Left ventricle myocardium superior (tissue), 1 donor: ENCODE measurements at places on chromosomes 16 and 17. TPM values are rescaled to one million over a fixed set of nuclear protein-coding genes. Genes with fewer than 3 reads are reported as not detected.

DNA sequence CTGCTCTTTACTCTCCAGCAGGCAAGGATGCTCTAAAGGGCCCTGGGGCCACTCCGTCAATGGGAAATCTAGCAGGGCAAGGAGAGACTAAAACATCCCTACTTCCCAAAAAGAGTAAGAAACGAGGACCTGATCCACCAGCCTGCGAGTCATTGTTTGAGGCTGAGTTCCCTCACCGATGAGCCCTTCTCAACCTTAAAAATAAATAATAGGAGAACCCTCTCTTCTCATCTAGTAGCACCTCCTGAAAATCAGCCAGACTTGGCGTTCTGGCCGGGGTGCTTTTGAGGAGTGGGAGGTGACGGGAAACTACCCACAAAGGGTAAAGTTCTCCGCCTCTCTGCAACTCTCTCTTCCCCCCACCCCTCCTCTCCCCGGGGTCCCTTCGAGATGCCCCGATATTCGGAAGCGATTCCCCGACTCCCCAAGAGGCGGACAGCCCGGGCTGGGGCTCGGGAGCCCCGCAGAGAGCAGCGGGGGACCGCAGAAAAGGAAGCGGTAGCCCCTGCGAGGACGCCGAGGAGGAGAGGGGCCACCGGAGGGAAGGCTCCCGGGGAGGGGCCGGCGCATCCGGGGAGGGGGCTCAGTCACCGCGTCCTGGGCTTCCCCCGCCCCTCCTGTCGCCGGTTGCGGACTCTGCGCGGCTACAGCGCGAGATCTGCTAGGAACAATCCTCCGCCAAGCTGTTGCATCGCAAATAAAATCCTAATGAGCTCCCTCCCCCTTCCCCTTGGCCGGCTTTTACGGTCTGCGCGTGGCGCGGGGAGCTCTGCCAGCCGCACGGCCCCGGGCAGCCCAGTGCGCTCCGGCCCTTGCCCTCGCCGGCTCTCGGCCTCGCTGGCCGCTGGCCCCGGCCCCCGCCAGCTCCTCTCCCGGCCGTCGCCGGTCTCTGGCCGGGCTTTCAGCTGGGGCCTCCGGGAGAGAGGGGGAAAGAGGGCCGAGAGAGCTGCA is 1.3 kb downstream of the HOXB9 start:
- no peak for DNase-seq

DNA sequence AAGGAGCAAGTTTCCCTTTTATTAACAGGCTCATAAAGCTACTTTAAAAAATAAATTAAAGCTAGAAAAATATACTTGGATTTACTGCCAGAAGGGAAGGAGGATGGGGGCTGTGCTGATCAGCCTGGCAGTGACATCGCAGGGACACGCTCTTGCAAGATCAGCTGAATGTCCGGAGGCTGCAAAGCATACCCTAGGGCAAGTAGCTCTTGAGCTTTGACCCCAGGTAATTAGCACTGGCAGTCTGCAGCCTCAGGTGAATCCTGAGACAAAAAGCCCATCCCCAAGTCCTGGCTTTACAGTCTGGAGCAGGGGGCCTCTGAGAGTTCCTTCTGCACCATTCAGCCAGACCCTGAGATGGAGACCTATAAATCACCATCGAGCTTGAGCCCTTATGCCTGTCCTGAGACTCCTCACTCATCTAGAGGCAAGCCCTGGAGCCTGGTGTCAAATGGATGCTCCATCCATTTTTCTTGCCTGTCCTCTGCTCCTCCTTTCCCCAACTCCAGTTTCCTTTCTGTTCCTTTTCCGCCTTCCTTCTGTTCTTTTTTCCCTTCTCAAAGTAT is 131.7 kb downstream of the TMEM114 start:
- no peak for DNase-seq

DNA sequence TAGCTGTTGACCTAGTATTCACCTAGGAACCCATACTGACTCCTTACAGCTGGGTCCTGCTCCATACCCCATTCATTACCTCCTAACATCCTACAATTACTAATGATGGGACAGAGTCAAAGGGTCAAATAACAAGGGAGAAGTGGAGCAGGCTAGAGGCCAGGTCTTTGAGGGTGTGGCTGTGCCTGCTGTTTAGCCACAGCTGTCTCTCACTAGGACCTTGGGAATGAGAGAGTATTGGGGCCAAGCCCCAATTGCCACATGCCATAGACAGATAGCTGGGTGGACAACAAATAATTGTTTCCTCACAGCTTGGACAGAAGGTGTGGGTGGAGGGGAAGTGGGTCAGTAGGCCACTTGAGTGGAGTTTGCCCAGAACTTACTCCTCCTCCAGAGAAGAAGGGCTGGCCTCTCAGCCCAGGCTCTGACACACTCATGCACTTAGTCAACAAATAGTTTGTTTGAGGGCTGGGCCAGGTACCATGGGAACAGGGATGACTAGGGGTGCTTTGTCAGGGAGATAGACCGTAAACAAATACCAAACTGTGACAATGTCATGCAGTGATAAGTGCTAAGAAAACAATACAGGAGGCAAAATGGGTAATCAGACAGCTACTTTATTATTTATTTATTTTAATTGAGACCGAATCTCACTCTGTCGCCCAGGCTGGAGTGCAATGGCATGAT is 10.2 kb upstream of the CENPT start:
- peak; percentile 70 for DNase-seq

GRCh38 chr17:45384789-45385262 is 47.8 kb downstream of the ARHGAP27 start:
- peak; percentile 43 for DNase-seq

DNA sequence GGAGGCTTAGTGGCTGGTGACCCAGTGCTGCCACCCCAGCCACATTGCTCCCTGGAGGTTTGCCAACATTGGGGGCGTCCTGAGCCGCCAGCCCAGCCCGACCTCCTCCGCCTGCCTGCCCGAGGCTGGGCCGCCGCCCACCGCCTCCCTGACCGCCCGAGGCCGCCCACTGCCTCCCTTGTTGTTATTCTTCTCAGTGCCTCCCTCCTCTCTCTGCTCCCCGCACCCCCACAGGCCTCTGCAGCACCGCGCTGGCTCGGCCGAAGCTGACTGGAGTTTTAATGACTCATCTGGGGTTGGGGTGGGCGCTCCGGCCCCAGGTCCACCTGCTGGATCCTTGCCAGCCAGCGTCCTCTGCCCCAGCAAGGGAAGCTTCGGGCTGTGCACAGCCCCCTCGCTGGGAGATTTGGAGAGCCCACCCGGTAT is 102.5 kb downstream of the RBFOX3 start:
- DNase-seq, result no peak

DNA sequence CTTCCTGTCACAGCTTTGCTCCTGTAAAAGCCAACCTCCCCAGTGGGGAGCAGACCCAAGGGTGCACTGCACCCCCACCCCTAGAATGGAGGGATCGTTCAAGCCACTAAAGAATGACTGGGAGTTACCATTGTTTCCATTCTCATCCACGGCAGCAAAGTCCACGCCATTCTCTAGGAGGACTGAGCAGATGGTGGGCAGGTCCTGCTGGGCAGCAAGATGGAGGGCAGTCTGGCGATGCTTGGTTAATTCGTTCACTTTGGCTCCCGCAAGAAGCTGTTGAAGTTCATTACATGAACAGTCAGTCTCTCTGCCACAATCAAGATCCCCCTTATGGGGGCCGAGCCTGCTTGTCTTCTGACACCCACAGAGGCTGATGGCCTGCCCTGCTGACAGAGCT is 30.8 kb downstream of the CYB5D2 start:
- no peak for DNase-seq

GRCh38 chr16:83973581-83974385 is 5.7 kb downstream of the NECAB2 start:
- no peak for DNase-seq

- DNase-seq, result no peak
Observed at GRCh38 chr17:75301502-75302206, 12.4 kb upstream of the SLC25A19 start.

DNA sequence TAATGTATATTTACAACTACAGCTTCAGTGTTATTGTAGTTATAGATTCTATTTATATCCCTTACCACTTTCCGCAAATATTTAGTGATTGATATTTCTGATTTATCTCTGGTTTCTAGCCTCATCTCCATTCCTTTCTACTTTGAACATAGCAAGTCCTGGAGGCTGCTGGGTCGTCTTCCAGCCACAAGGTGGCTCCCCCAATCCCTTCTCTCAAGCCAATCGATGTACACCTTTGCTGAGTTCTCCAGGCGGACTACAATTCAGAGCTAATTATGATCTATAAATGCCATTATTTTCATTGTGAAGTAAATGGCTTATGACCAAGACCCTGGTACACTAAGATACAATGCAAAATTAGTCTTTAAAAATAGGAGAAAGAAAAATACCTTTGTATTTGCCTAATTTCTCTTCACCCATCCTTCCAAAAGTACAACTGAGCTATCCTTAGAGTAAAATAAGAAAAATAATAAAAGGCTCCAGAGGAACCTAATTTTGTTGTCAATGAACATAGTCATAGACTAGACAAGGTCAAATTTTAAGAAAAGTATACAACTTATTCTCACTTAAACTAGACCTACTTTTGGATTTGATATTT is 122.1 kb downstream of the SKAP1 start:
- peak; percentile 28 for DNase-seq

DNA sequence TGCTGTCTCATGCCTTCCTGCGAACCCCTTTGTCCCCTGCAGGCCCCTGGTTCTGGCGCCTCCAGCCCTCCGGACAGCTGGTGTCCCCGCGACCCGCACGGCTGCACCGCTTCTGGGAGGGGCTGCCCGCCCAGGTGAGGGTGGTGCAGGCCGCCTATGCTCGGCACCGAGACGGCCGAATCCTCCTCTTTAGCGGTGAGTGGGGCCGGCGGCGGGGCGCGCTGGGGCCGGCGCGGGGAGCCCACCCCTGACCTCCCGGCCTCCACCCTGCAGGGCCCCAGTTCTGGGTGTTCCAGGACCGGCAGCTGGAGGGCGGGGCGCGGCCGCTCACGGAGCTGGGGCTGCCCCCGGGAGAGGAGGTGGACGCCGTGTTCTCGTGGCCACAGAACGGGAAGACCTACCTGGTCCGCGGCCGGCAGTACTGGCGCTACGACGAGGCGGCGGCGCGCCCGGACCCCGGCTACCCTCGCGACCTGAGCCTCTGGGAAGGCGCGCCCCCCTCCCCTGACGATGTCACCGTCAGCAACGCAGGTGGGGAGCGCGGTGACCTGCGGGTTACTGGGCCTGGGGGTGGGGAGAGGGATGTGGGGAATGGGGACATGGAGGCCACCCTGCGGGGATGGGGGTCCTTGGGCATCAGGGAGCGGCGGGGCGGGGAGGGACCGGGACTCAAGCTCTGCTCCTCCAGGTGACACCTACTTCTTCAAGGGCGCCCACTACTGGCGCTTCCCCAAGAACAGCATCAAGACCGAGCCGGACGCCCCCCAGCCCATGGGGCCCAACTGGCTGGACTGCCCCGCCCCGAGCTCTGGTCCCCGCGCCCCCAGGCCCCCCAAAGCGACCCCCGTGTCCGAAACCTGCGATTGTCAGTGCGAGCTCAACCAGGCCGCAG is 7.1 kb upstream of the IL32 start:
- peak; percentile 64 for DNase-seq

- DNase-seq, result no peak
Observed at GRCh38 chr17:49258394-49258793, 27.8 kb upstream of the PHOSPHO1 start.

GRCh38 chr17:76276461-76277299 is 11.5 kb downstream of the UBALD2 start:
- no peak for DNase-seq

DNA sequence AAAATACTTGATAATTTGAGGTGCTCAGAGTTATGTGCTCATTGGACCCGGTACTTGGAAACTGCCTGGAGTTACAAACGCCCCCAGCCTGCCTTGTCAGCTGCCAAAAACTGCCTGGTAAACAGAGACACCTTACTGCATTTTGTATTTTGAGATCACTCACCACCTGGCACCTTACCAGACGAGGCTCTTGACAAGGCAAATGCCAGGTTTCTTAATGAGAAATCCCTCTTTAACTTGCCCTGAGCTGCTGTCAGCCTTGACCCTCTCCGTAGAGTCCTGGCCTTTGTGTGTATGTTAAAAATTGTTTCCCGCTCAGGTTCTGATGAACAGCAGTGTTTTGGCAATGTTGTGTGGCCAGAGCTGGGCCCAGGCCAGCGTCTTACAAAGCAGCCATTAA is 28.8 kb downstream of the SYT17 start:
- DNase-seq, result no peak

DNA sequence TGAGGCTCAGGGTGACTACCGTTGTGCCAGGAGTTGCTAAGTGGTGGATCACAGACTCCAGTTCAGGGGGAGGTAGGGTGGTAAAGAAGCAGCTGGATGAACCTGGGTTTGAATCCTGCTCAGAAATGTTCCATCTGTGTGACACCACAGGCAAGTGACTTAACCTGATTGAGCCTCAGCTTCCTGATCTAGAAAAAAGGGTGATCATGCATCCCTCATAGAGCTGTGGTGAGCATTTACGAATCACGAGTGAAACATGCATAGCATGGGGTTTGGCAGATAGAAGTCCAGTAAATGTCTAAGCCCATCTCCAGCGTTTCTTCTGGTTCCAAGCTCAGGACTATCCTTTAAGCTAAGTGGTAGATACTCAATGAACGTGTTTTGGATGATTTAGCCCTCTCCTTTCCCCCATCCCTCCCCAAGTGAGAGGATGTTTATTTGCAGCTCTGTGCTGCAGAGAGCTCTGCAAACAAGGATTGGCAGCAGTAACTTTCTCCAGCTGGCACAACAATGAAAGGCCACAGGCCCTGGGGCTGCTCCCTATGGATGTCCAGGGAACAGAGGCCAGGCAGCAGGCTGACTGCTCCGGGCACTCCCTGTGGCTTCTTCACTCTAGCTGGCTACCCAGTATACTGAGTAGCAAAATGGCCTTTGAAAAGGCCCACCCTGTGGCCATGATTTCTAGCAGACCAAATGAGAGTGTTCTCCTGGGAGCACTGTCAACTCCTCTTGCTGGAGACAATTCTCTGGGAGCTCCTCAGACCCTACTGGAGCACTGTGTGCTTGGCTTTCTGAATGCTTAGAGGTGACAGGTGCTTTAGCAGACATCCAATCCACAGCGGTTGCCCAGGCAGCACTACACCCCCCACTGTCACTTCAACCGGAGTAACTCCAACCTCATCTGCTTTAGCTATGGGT is 21.3 kb downstream of the CA4 start:
- DNase-seq, result no peak

- no peak for DNase-seq
Observed at GRCh38 chr16:2226245-2226793, 2.9 kb downstream of the E4F1 start.

GRCh38 chr16:87153326-87153725 is 163.9 kb downstream of the C16orf95 start:
- DNase-seq, result no peak

DNA sequence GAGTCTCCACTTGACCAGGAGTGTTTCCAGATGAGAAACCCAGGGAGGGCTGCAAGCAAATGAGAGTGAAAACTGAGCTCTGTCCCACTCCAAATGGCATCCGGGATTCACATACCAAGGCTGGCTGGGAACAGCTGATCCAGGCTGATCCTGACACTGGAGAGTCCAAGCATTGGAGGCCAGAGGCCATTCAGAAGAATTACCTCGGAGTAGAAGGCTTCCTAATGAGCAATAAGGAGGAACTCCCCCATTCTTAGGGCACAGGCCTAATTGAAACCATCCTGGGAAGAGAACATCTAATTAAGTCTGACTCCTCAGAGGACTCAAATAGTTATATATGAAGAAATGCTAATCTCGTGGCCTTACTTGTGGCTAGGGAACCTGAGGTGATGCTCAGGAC is 142.8 kb downstream of the PRKCA start:
- no peak for DNase-seq

- DNase-seq, result peak; percentile 76
Observed at GRCh38 chr17:40322358-40323315, 13.7 kb downstream of the RARA start.

IRX3 gene
- 5.6 TPM for total RNA-seq

ADORA2B gene
- total RNA-seq, result 0.57 TPM

SNX20 gene
- total RNA-seq, result 0.72 TPM

SRL gene
- 426 TPM for total RNA-seq

SEZ6L2 gene
- 0.22 TPM for total RNA-seq

SGCA gene
- 155 TPM for total RNA-seq

PPP1R27 gene
- 0.67 TPM for total RNA-seq

IL21R gene
- total RNA-seq, result 0.07 TPM
